ENCODE measurements at places on chromosomes 16 and 17.
A peak's percentile ranks its signal among the peaks of the same experiment; 100 is the strongest.

GRCh38 chr17:2906901-2907300 lies 110.7 kb downstream of the RAP1GAP2 start:
- peaks cover 5% of the 10 kb centered on the region for H3K4me1 ChIP-seq
- H3K4me3 ChIP-seq = no peak overlapping the region
- no peak for DNase-seq

- peaks cover 90% of the 10 kb centered on the region for H3K4me1 ChIP-seq
- peaks cover 6% of the 10 kb centered on the region for H3K36me3 ChIP-seq
- H3K4me3 ChIP-seq = no peak overlapping the region
- no peak for DNase-seq
These were observed 11.2 kb upstream of the MTSS2 start for GRCh38 chr16:70696952-70697593.

- H3K27me3 ChIP-seq = no peaks in the 10 kb centered on the region
- H3K4me3 ChIP-seq = no peak overlapping the region
- H3K27ac ChIP-seq = no peak overlapping the region
- H3K36me3 ChIP-seq = no peaks in the 10 kb centered on the region
- no peaks in the 10 kb centered on the region for H3K4me1 ChIP-seq
These were observed 573.4 kb downstream of the CDH13 start for GRCh38 chr16:83200005-83200779.

DNA sequence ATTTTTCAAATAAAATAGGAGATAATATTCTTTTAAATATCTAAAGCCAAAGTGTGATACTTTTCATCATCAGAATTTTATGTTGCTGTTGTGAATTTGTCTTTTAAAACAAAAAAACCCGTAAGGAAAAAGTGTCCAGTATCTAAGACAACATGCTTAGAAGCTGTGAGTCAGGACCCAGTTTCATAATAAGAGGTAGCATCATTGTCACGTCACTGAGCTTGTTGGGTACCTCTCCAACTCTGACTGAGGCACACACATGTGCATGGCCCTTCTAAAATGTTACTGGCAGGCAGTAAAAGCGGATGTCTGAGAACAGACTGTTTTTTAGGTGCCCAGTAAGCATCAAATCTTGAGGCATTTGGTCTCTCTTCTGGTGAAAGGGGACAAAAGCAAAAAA lies 2.5 kb downstream of the CIAPIN1 start:
- no peak overlapping the region for H3K27ac ChIP-seq
- H3K4me3 ChIP-seq = no peak overlapping the region
- no peak for DNase-seq

GRCh38 chr17:62062944-62063343 lies 2.1 kb downstream of the MED13 start:
- DNase-seq = peak; percentile 5
- peak overlapping the region; percentile 89 for H3K4me3 ChIP-seq
- no peak overlapping the region for H3K27ac ChIP-seq
- peaks cover 15% of the 10 kb centered on the region for H3K36me3 ChIP-seq
- H3K4me1 ChIP-seq = peaks cover 58% of the 10 kb centered on the region
- no peaks in the 10 kb centered on the region for H3K27me3 ChIP-seq

DNA sequence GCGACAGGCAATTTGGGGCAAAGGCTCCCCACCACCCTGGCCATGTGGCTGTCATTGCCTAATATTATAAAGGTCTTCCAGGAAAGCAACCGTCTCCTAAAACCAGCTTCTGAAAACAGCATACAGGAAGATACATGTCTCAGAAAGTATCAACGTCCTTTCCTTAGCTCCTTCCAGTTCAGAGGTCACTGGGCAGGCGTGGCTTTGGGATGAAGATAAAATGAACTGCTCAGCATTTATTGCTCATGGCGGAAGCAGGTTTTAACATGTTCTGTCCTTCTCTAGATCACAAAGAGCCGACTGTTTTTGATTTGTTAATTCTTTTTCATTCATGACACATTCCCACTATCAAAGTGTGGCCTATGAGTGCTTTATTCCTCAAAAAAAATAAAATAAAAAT lies 8.0 kb downstream of the CFAP20 start:
- H3K36me3 ChIP-seq = no peaks in the 10 kb centered on the region
- no peak for DNase-seq
- no peak overlapping the region for H3K4me3 ChIP-seq
- peak overlapping the region; percentile 64 for H3K27ac ChIP-seq
- H3K27me3 ChIP-seq = no peaks in the 10 kb centered on the region

DNA sequence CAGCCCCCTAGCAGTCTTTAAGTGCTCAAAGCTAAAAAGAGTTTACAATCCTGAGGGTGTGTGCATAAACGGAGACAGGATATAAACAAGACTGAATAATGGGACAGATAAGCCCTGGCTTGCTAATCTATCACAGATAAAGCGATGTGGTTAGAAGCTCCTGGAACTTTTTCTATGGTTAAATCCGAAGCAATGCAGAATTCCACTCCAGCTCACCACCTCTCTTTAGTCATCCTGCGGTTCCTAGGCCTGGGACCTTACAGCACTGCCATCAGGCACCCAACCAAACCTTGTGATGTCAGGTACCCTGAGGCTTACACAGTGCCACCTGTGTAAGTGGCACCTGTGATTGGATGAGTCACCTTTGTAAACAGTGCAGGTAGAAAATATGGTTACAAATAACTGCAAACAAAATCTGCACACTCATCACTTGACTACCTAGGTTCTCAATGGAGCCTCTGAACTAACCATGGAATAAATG lies 31.5 kb upstream of the B4GALNT2 start:
- H3K36me3 ChIP-seq = no peaks in the 10 kb centered on the region
- DNase-seq = no peak
- H3K27me3 ChIP-seq = no peaks in the 10 kb centered on the region

GRCh38 chr16:86680162-86680561 lies 101.8 kb downstream of the FOXL1 start:
- no peak for DNase-seq
- no peaks in the 10 kb centered on the region for H3K27me3 ChIP-seq
- no peak overlapping the region for H3K4me3 ChIP-seq
- H3K27ac ChIP-seq = peak overlapping the region; percentile 55
- H3K36me3 ChIP-seq = no peaks in the 10 kb centered on the region
